Stimulated activated CD4-positive, alpha-beta T cell treated with anti-CD3 and anti-CD28 coated beads, Interleukin-1b, Interleukin-23, amount 100 ng/mL, for 1 hour (primary cell): ENCODE measurements at places on chromosomes 3 and 15.

DNA sequence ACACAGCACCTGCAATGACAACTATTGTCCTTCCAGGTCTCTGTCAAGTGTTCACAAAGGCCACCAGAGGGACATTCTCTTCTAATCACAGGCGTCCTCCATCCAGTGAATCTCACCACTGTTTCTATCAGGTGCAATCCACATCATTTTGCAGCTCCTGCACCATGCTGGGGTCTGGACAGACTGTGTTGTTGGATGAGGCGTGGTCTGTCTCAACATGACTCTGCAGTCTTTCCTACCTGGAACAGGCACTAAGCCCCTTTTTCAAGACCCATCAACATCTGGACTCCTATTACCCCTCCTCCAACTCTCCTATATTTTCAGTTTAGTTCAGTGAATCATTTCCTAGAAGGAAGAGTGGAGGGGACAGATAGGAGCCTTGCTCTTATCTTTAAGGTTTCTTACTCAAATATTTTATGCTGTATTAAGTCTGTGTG, 31.5 kb upstream of the VEPH1 start:
- no peak for DNase-seq

GRCh38 chr15:95872366-95872771, 458.1 kb upstream of the NR2F2 start:
- no peak for DNase-seq

GRCh38 chr3:45872569-45872968, 13.8 kb upstream of the CCR9 start:
- no peak for DNase-seq

GRCh38 chr3:27213450-27213849, 155.7 kb downstream of the NEK10 start:
- no peak for DNase-seq

DNA sequence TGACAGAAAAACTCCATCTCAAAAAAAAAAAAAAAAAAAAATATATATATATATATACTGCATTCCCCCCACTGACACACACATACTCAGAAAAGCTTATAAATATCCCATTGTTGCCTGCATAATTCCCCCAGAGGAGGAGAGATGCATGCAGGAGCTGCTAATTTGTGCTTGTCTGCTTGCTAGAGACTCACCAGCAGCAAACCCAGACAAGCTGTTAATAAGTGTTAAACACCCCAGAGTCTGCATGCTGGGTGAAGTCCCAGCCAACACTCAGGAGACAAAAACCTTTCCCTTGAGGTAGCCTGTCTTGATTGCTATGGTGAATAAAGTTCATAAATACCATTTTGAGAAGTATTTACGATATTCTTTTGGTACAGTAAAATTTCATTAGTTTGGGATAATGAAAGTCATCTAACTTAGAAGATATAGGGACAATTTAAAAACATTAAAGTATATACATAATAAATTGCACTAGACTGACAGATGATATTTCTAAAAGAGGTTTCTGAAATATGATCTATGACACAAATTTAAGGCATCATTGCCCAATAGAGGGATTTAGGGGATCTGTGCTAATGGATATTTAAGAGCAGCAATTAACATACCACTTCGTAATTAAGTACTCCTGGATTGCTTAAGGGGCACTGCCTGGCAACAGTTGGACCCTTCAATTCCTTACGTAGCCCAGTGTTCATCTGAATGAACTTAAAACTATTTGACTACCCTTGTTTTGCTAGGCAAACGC, 400.0 kb upstream of the C2CD4B start:
- DNase-seq = no peak

DNA sequence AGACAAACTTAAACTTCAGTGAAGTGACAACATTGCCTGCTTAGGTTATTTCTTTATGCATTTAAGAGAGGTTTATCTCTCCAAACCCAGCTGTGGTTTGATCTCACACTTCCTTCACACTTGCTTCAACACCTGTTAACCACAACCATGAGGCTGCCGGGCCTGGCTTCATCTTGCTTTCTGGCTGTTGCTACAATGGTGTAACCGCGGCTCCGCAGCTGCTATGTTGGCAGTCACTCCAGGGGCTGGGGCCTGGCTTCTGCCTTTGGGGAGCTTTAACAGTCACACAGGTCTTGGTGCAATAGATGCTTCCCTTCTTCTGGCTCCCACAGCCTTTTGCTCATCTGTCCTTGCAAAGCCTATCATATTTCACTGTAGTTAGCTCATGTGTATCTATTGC, 72.9 kb upstream of the MNS1 start:
- DNase-seq = no peak

GRCh38 chr3:192860454-192860853, 57.2 kb downstream of the MB21D2 start:
- no peak for DNase-seq

DNA sequence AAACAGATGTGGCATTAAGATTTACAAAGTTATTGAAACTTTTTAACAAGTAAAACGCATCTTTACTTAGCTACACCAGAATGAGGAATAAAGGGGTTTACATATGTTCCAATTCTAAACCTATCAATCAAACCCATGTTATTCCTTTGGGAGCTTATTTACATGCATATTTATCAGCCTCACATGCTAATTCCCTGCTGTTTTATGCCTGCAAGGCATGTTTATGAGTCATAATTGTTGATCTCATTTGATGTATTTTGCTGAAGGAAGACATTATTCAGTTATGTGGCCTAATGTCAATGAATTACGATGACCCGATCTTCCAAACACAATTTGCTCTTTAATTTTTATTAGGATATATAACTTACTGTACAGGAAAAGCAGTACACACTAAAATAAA, 272.9 kb downstream of the TBC1D5 start:
- no peak for DNase-seq
